ENCODE measurements at places on chromosomes 5 and 9.

- DNase-seq: no peak
These were observed 43.0 kb downstream of the NUDT12 start for GRCh38 chr5:103519550-103519949.

DNA sequence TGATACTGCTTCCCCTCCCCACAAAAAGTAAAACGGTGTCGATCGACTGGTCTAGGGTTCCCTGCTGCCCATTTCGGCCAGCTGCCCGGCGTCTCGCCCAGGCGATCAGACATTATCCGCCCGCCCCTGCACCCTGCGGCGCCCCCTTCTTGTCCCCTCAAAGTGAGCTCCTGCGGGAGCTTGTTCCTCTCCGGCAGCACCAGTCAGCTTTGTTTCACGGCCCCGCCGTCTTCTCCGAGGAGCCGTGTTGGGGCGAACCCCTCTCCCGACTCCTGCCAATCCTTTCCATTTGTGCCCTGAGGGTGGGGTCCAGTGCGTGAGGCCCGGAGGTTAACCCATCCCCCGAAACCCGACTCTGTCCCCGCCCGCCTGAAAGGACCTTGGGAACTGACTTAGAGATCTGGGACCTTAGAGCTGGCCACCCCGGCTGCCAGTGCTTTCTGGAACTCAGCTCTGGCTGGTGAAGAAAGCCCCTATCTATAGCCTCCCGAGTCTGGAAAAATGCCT lies 518 bp downstream of the UBE2B start:
- peak; percentile 50 for DNase-seq

- DNase-seq: no peak
These were observed 344.0 kb downstream of the PTPRD start for GRCh38 chr9:10268531-10269485.

- no peak for DNase-seq
These were observed 59.5 kb upstream of the FOXI1 start for GRCh38 chr5:170046241-170046640.

DNA sequence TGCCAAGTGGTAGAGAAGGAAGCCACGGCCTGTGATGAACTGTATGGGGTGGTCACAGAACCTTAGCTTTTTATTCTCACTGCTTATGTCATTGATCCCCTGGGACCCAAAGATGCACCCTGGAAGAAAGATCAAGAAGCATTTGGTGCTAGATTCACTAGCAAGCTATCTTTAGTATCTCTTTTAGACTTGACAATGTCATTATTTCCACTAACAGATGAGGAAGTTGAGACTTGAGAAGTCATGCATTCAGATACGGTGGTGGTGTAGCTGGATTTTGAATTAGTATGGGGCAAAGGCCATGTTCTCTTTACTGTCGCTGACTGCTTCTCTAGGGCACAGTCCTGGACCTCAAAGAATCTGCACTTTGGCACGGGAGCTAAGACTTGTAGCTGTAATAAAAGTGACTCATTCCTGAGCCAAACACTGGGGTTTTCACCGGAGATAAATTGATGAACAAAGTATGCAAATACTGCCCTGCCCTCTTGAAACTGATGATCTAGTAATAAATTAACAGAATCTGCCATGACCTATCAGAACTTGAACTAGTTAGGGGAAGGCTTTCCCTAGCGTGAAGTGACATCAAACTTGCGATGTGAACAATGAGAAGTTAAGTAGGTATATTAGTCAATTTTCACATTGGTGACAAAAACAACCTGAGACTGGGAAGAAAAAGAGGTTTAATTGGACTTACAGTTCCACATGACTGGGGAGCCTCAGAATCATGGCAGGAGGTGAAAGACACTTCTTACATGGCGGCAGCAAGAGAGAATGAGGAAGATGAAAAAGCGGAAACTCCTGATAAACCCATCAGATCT lies 5.4 kb downstream of the GDA start:
- DNase-seq: no peak

DNA sequence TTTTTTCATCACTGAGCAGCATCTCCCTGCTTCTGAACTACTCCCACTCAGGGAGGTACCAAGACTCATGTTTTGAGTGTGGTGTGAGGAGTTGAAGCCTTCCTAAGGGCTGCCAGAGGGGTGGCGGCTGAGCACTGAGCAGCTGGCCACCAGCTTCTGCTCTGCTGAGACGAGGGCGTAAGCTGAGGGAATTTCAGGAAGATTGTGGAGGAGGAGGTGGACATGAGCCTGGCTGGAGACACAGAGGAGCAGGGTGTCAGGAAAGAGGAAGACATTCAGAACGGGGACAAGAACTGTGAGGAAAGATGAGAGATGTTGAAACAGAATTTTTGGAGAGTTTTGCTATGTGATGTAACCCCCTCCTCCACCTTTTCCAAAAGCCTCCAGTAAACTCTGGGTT lies 7.8 kb downstream of the LCP2 start:
- no peak for DNase-seq

GRCh38 chr5:79685627-79686026 lies 4.0 kb upstream of the CMYA5 start:
- no peak for DNase-seq

DNA sequence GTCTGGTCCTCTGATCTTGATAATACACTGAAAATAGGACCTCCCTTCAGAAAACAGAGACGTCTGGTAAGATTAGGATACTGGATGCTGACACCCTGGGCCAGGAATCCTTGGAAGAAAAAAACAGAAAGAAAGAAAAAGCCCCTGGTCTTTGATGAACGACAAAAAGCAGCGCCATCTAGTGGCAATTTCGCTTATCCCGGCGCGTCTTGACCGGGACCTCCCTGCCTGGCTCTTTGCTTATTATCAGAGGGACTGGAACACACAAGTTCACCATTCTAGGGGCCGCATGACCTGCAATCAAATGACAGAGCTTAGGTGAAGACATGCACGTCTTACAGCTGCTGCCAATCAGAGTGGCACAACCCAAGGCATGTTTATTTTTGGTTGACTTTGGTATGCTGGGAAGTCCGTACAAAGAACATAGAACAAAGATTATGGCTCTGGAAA lies 114.9 kb upstream of the NFIB start:
- peak; percentile 1 for DNase-seq
